ENCODE measurements at places on chromosomes 4 and X. TPM values are rescaled to one million over a fixed set of nuclear protein-coding genes. Genes with fewer than 3 reads are reported as not detected.

GRCh38 chr4:17093481-17093880, 195.0 kb upstream of the LDB2 start:
- no peak for DNase-seq
- peaks cover 2% of the 10 kb centered on the region for H3K27me3 ChIP-seq
- no peak overlapping the region for H3K27ac ChIP-seq
- H3K36me3 ChIP-seq, result no peaks in the 10 kb centered on the region
- no peaks in the 10 kb centered on the region for H3K4me1 ChIP-seq
- H3K4me3 ChIP-seq, result no peak overlapping the region

DNA sequence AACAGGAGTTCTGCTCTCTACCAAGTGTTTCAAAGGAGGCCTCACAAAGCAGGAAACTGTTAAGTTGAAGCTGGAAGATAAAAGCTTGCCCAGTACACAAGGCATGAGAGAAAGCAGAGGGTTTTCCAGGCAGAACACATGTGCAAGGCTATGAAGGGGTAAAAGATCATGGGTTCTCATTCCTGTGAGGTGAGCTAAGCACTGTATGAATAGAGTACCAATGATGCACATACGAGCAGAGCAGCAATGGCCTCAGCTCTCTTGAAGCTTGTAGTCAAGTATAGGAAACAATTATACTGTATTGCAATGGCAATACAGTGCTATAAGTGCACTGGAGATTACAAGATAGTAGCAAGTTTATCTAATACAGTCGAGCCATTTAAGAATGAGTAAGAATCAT, 18.0 kb downstream of the TTC29 start:
- H3K4me1 ChIP-seq, result no peaks in the 10 kb centered on the region
- H3K4me3 ChIP-seq, result no peak overlapping the region
- H3K36me3 ChIP-seq, result no peaks in the 10 kb centered on the region
- DNase-seq, result no peak
- H3K27ac ChIP-seq, result no peak overlapping the region

CSAG3 gene
- total RNA-seq, result 0.74 TPM

DNA sequence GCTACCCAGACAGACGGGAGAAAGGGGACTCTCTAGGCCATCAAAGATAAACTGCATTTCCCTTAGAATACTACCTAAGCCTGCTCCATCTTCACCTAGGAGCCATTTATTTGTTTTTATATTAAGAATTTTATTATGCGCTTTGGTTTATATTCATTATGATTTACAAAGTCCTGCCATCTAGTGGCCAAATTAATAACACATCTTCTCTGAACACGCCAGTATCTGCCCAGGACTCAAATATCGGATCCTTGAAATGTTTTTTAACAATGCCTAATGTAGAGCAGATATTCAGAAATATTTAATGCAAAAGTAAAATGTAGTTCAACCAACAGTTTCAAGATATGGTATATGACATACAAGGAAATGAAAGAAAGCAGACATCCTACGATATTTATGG, 20.8 kb upstream of the PRPS2 start:
- peaks cover 6% of the 10 kb centered on the region for H3K4me1 ChIP-seq
- H3K27ac ChIP-seq, result no peak overlapping the region
- no peak overlapping the region for H3K4me3 ChIP-seq
- peaks cover 6% of the 10 kb centered on the region for H3K27me3 ChIP-seq
- DNase-seq, result no peak
- no peaks in the 10 kb centered on the region for H3K36me3 ChIP-seq

All from activated naive CD4-positive, alpha-beta T cell treated with anti-CD3 and anti-CD28 coated beads for 36 hours (primary cell).